ENCODE measurements at places on chromosomes 4 and X.

- no peak for DNase-seq
These were observed 71.8 kb upstream of the PSAPL1 start for GRCh38 chr4:7506572-7506971.

- no peak for DNase-seq
These were observed 642.3 kb upstream of the CPEB2 start for GRCh38 chr4:14359991-14360390.

GRCh38 chr4:114005569-114006442, 26.4 kb upstream of the ARSJ start:
- no peak for DNase-seq

DNA sequence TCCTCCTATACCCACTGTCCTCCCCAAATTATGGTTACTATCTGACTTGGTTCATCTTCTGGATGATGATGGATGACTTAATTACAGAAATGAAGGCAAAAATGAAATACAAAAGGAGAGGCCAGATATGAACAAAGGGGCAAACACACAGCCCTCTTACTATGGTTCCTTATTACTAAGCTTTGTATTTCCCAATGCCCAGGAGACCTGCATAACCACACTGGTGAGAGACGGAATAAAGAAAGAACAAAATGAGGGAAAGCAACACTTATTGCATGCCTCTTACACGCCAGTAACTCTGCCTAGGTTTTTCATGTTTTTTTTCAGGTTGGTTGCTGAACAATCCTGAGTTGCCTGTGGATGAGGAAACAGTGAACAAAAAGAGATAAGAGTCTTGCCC, 120.5 kb downstream of the SLC10A7 start:
- DNase-seq = no peak

DNA sequence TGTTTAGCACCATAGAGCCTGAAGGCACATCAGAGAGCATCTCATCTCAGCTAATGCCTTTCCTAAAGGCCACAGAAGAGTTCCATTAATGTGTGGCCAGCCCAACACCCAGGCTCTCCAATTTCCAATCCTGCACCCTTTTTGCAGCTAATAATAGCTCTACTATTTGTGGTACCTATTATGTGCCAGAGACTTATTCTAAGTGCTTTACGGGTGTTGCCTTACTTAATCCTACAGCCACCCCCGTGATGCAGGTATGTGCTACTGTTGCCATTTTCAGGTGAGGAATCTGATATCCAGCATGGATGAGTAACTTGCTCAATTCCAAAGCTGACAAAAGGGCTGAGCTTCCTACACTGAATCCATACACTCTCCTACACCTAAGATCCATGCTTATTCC, 217.6 kb upstream of the GALNT7 start:
- no peak for DNase-seq

- no peak for DNase-seq
These were observed 45.7 kb upstream of the INTU start for GRCh38 chr4:127586922-127587571.

DNA sequence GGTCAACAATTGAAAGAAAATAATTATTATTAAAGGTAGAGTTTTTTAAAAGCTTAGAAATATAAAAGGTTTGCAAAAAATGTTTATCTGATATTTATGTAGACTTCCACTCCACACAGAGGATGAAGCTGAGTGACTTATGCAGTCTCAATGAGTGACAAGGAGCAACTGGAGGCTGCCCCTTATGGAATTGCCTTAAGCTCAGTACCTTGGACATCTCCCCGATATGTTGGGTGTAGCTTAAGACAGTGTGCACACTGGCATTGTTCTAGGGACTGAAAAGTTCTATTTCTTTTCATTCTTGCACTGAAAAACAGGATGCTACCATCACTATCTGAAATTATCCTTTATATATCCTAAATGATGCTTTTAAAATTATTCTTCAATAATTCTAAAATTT, 292.1 kb downstream of the PRDM5 start:
- DNase-seq = no peak

Data from esophagus muscularis mucosa (tissue), 4 donors.